ENCODE measurements at places on chromosomes 5 and 9.

GRCh38 chr9:13411791-13412190 is 132.3 kb upstream of the MPDZ start:
- no peak for DNase-seq

DNA sequence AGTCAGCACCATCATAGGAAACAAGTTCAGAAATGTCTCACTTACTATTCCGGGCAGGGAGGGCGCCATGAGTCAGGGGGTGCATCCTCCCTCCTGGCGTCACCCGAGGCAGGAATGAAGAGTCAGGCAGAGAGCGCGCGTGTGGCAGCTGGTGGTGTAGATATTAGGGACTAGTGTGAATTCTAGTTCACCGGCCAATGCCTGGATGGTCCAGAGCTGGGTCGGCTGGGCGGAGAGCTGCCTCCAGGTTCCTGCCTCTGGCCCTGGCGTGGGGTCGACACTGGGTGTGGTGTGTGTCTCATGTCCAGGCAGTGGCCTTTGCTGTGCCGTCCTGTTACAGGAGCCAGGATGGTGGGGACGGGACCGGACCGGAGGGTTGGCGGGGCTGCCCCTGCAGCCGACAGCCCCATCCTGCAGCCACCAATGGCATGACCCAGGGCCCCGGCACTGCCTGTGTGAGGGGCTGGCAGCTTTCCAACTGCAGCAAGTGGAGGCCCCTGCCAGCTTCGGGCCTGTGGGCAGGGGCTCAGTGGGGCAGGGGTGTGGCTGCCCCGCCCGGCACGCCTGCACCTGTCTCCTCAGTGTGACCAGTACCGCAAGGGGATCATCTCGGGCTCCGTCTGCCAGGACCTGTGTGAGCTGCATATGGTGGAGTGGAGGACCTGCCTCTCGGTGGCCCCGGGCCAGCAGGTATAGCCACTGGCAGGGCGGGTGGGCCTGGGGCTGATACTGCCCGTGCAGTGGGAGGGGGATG is 9.1 kb downstream of the DIPK1B start:
- DNase-seq: no peak

GRCh38 chr5:1652873-1653697 is 129.3 kb upstream of the LPCAT1 start:
- no peak for DNase-seq

- DNase-seq: no peak
Observed at GRCh38 chr5:133203317-133204305, 151.8 kb downstream of the HSPA4 start.

DNA sequence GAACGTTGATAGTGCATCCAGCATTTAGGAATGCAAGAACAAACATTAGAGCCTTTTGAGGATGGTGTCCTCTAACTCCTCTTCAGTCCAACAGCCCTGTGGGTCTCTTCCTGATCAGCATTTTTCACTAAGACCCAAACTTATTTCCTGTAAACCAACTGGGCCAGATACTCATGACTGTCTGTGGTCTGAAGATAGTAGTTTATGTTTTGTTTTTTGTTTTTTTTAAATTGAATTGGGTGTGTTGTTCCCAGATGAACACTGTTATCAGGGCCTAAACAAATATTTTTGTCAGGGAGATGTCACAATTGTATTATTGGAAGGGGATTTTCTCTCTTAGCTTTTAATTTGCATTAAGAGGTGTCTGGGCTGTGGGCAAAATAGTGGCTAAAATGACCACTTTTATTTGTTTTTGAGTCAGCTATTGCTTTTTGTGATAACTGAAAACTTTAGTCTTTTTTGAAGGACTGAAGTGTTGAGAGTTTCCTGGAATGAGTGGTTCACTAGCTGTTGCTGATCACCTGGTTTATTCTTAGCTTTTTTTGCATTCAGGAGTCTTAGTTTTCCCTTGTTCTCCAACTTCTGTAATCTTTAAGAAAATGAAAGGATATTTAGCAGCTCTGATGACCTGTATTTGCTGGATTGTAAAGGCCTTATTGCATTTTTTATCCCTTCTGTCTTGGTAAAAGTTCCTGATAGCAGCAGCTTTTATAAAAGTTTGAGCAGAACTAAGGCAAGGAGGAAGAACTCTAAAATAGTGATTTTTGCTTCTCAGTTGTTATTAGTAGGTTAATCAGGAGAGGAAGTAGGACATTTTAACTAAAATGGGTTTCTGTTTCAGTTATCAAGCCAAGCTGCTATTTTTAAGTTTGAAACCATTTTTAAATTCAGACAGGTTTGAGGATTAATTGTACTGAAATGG is 5.5 kb downstream of the MAN2A1 start:
- DNase-seq: no peak

DNA sequence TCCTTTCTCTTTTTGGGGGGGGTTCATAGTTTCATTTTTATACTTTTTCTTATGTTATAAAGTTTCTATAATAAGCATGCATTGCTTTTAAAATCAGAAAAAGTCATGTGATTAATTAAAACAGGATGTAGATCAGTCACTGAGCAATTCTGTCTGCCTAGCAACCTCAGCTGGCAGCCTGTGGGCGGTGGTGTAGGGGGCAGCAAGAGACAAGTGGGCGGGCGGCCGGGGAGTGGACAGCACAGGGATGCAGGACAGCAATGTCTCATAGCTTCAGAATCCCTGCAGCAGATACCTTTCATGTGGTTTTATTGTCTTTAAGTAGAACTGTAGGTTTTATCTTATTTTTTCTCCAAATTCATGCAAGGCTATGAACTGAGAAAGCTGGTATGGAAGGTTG is 101.9 kb upstream of the S1PR3 start:
- no peak for DNase-seq

GRCh38 chr9:99058964-99059921 is 45.7 kb upstream of the TGFBR1 start:
- DNase-seq: no peak

DNA sequence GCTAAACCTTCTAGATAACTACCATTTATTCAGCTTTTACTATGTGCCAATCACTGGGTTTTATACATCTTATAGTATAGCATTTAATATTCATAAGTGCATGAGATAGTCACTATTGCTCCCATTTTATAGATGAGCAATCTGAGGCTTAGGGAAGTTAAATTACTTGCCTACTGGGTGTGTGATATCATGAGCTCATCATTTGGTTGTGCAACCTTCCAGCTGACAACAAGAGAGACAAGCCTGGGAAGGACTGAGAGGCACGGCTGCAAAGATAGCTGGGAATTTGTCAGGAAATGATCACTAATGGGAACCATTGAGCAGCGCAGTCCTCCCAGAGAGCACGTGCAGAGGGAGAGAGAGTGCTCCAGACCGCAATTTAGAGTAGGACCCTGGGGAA is 481.6 kb upstream of the KIF2A start:
- DNase-seq: no peak

GRCh38 chr5:95057615-95058014 is 227.3 kb downstream of the MCTP1 start:
- no peak for DNase-seq

DNA sequence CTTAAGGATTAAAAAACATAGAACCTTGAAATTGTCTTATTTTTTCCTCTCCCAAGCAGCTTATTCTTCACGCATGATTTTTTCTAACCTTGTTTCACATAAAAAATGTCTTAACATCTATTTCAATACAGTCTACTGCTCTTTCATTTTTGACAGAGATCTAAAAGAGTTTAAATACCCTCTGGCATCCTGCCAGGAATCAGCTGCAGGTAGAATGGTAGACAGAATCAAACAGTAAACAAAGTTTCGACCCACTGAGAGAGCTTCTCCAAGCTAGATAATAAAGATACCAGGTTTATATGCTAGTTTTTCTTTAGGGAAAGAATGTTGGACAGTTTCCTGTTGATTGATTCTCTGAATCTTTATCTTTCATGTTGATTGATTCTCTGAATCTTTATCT is 555.8 kb upstream of the CDH9 start:
- DNase-seq: no peak

DNA sequence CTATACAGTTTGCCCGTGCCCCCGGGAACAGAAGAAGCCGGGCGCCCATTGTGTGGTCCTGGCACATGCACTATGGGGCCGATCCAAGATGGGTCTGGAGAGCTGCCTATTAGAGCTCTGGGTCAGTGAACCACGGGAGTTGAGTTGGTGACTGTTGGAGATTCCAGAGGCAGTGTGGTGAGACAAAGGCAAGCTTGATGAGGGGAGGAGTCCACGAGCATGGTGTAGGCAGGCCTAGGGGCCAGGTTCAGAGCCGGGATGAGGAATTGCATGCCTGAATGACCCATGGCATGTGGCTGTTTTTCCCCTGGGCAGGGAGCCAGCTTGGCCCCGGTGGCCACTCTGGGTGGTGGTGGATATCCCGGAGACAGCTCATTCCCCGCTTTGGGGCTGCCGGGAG is 84.4 kb upstream of the STC2 start:
- DNase-seq: no peak

All from left renal pelvis (tissue), 4 donors.